ENCODE measurements at places on chromosomes 6 and 20. TPM values are rescaled to one million over a fixed set of nuclear protein-coding genes. Genes with fewer than 3 reads are reported as not detected.

- peaks cover 4% of the 10 kb centered on the region for H3K4me1 ChIP-seq
- no peaks in the 10 kb centered on the region for H3K27me3 ChIP-seq
- H3K4me3 ChIP-seq, result no peak overlapping the region
- no peak for DNase-seq
- peaks cover 100% of the 10 kb centered on the region for H3K36me3 ChIP-seq
Measured at GRCh38 chr20:41411391-41411847, 44.8 kb upstream of the EMILIN3 start.

- no peak overlapping the region for H3K4me3 ChIP-seq
- H3K27ac ChIP-seq, result no peak overlapping the region
- H3K4me1 ChIP-seq, result no peaks in the 10 kb centered on the region
- no peak for DNase-seq
- no peaks in the 10 kb centered on the region for H3K36me3 ChIP-seq
- H3K27me3 ChIP-seq, result no peaks in the 10 kb centered on the region
Measured at GRCh38 chr20:8330785-8331695, 199.0 kb downstream of the PLCB1 start.

DNA sequence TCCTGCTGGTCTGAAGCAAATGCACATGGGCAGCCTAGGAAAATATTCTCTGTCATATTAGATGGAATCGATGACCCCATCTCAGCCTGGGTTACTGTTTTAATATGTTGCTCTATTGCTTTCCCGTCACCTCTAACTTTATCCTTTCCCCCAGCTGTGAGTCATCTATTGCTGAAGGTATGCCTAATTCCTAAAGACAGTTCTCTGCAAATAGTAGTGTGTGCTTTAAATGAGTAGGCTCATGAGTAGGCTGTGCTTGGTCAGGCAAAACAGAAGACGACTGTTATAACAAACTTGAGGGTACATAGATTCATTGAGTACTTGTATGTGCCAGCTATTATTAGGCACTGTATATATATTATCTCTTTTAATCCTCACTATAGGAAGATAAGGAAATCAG, 47.2 kb downstream of the CTNNBL1 start:
- DNase-seq, result no peak
- no peak overlapping the region for H3K4me3 ChIP-seq
- peaks cover 20% of the 10 kb centered on the region for H3K36me3 ChIP-seq
- H3K27me3 ChIP-seq, result no peaks in the 10 kb centered on the region
- no peak overlapping the region for H3K27ac ChIP-seq
- no peaks in the 10 kb centered on the region for H3K4me1 ChIP-seq

DNA sequence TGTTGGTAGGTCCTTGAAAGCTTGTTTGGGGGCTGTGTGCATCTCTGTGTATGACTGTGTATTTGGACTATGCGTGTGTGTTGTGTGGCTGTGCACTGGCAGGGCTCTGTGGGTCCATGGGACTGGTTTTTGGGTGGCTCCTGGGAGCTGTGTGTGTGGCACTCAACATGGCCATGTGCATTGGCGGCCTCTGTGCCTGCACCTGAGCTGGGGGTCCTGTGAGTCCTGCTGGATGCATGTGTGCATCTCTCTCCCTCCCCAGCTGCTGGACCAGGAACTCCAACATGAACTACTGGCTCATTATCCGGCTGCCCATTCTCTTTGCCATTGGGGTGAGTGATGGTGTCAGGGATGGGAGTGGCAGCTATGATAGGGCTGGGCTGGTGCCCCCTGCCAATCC, 30.1 kb downstream of the GLP1R start:
- H3K27me3 ChIP-seq, result no peaks in the 10 kb centered on the region
- no peaks in the 10 kb centered on the region for H3K36me3 ChIP-seq
- H3K4me1 ChIP-seq, result no peaks in the 10 kb centered on the region
- H3K4me3 ChIP-seq, result no peak overlapping the region
- DNase-seq, result no peak

GRCh38 chr6:29547573-29547972, 12.0 kb downstream of the UBD start:
- H3K4me3 ChIP-seq, result no peak overlapping the region
- no peak for DNase-seq
- no peaks in the 10 kb centered on the region for H3K27me3 ChIP-seq
- H3K36me3 ChIP-seq, result no peaks in the 10 kb centered on the region
- no peak overlapping the region for H3K27ac ChIP-seq

GRCh38 chr6:74851596-74851995, 354.3 kb downstream of the COL12A1 start:
- DNase-seq, result no peak
- no peaks in the 10 kb centered on the region for H3K36me3 ChIP-seq

DNA sequence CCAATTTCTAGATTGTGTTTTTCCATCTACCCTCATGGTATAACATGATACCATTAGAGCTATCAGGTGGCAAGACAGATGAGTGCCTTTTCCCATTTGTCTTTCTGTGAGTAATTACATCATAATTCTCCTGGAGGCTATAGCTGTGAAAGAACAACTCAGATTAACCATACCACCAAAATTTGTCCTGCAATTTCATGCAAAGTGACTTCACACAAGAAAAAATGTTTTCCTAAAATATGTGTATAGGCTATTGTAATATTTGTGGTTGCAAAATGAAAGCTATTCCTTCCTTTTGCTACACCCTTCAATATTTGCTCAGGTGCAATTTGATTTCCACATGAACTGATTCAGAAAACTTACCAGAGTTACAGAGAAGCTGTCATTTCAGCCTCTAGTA, 547.7 kb upstream of the ID4 start:
- H3K4me1 ChIP-seq, result no peaks in the 10 kb centered on the region
- H3K27ac ChIP-seq, result no peak overlapping the region
- no peaks in the 10 kb centered on the region for H3K27me3 ChIP-seq

Gene STK35
- total RNA-seq, result 24.3 TPM

DNA sequence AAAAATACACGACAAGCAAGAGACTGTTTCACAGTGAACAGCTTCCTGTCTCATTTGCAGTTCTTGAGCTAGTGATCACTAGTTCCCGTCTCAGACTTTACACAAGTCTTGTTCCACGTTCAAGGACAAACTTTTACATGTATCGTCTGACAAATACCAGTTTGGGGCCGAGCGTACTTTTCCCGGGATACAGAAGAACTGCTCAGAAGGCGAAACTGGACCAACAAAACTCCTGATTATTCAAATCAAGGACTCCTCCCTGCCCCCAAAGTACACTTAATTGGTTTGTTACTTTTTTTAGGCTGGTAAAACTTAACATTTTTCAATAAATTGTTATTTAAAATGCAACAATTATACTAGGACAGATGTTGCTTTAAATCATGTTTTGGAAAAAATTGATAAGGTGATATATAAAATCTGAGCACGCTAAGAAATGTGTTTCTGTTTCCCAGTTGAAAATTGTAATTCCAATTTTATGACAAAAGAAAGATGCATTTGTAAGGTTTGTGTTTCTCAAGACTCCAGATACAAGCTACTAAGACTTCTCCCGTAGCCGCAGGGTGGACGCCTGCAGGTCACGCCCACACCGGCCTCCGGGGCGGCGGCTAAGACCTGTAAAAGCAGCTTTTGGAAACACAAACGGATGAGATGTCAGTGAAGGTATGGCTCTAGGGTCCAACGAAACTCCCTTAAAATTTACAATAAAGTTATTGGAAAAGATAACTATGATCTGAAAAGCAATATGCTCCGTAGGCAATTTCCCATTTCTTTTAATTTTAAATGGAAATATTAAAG, 16.8 kb upstream of the TCFL5 start:
- H3K36me3 ChIP-seq, result peaks cover 34% of the 10 kb centered on the region
- H3K27ac ChIP-seq, result no peak overlapping the region
- H3K4me3 ChIP-seq, result no peak overlapping the region
- peak; percentile 77 for DNase-seq
- peaks cover 18% of the 10 kb centered on the region for H3K4me1 ChIP-seq

- DNase-seq, result no peak
- H3K27ac ChIP-seq, result no peak overlapping the region
- no peaks in the 10 kb centered on the region for H3K4me1 ChIP-seq
- H3K27me3 ChIP-seq, result no peaks in the 10 kb centered on the region
Measured at GRCh38 chr6:115064680-115065079, 721.9 kb upstream of the HS3ST5 start.

Measured in upper lobe of left lung (tissue), 6 donors.